ENCODE measurements at places on chromosomes 5 and 9. TPM values are rescaled to one million over a fixed set of nuclear protein-coding genes. Genes with fewer than 3 reads are reported as not detected.

The ROR2 gene
- polyA plus RNA-seq = 0.53 TPM

The CDX1 gene
- not detected for polyA plus RNA-seq

The NPR3 gene
- 18.0 TPM for polyA plus RNA-seq

The QRFP gene
- not detected for polyA plus RNA-seq

The PTGDS gene
- polyA plus RNA-seq = 0.26 TPM

The GDF9 gene
- 0.49 TPM for polyA plus RNA-seq

The HRCT1 gene
- 0.41 TPM for polyA plus RNA-seq

The TIMD4 gene
- polyA plus RNA-seq = 2.3 TPM

The LPAR1 gene
- polyA plus RNA-seq = 15.8 TPM

The PCDHGA3 gene
- not detected for polyA plus RNA-seq

The STX17 gene
- 13.8 TPM for polyA plus RNA-seq

The YIPF5 gene
- polyA plus RNA-seq = 57.8 TPM

The FOXD1 gene
- polyA plus RNA-seq = 8.2 TPM

The PCDHB12 gene
- polyA plus RNA-seq = not detected

The LRRC19 gene
- not detected for polyA plus RNA-seq

The PCDHGB4 gene
- polyA plus RNA-seq = 1.6 TPM

The TGFBI gene
- 1,765 TPM for polyA plus RNA-seq

The IL4 gene
- polyA plus RNA-seq = not detected

The SHC3 gene
- 0.37 TPM for polyA plus RNA-seq

The CAST gene
- polyA plus RNA-seq = 150 TPM

The ADGRD2 gene
- not detected for polyA plus RNA-seq

The LAMC3 gene
- polyA plus RNA-seq = 1.5 TPM

All from A549 (cell line).